ENCODE measurements at places on chromosomes 2 and 18.

DNA sequence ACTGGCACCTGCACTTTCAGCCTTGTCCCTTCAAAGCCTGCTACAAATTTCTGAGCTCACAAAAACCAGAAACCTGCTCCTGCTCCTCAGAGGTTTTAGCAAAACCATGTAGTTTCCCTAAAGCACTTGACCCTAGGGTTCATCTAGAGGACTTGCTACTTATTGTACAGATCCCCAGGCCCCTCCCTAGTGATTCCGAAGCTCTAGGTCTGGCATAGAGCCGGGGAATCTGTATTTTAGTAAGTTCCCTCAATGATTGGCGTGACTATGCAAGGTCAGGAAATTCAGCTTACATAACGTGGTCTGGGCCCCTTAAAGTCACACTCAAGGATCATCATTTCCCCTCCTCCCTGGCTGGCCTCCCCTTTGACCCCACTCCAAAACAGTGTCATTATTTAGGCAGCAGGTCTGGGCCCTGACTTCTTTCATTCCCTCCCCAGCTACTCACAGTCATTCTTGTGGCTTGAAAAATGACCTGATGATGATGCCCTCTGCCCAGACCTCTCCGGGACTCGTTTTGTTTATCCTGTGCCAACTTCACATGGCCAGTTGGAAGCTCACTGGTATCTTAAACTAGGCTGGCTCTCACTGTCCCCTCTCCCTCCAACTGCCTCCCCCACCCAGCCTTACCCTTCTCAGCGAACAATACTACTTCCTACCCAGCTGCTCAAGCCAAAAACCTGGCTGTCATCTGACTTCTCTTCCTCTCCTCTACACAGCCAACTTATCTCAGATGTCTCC is 36.0 kb downstream of the WDFY1 start:
- DNase-seq = no peak

GRCh38 chr2:169110419-169110818 is 41.1 kb downstream of the DHRS9 start:
- no peak for DNase-seq

GRCh38 chr2:142819411-142819810 is 58.1 kb upstream of the KYNU start:
- no peak for DNase-seq

DNA sequence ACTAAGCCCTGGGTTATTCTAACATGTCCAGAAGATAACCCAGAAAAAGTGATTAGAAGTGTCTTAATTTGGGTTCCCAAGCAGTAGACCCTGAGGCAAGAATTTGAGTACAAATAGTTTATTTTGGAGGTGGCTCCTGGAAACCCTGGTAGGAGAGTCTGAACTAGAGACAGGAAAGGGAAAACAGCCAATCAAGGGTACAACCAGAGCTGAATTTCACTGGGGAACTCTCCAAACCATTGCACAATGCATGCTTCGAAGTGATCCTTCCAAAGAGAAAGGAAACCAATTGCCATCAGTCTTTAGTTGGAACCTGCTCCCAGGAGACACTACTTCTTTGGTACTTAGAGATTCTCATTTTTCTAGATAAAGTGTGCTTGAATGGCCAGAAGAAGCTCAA is 361.5 kb downstream of the MBD2 start:
- no peak for DNase-seq

- DNase-seq = no peak
These were observed 47.9 kb upstream of the MAT2A start for GRCh38 chr2:85490861-85491755.

GRCh38 chr18:36798738-36799473 is 29.9 kb downstream of the TPGS2 start:
- no peak for DNase-seq

DNA sequence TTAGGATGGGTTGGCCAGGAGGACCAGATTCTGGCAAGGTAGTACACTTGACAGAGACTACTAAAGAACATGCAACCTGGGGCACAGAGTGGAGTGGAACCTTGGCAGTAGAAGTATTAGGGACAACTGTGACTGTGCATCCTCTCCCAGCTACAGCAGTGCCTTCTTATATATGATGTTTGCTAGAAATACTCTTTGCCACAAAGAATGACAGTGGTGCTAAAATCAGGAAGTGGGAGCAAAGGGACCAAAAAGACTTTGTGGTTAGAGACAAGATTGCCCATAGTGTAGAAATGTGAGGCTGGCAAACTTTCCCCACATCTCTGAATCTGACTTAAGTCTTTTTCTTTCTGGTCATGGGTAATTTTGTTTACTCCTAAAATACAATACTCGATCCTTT is 9.4 kb upstream of the SLC38A11 start:
- DNase-seq = no peak

GRCh38 chr2:134836986-134837385 is 1.4 kb upstream of the ACMSD start:
- no peak for DNase-seq

DNA sequence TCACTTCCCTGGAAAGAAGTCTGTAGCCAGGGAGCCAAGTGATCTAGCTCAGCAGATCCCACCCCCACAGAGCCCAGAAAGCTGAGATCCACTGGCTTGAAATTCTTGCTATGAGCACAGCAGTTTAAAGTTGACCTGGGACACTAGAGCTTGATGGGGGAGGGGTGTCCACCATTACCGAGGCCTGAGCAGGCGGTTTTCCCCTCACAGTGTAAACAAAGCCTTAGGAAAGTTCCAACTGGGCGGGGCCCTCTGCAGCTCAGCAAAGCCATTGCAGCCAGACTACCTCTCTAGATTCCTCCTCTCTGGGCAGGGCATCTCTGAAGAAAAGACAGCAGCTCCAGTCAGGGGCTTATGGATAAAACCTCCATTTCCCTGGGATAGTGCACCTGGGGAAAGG is 887.2 kb upstream of the LRATD1 start:
- no peak for DNase-seq
